Fibroblast of skin of abdomen (primary cell): ENCODE measurements at places on chromosomes 4 and X.

GRCh38 chr4:55396308-55397125 lies 760 bp downstream of the TMEM165 start:
- DNase-seq: peak; percentile 47

GRCh38 chr4:70589785-70590184 lies 2.3 kb upstream of the AMBN start:
- no peak for DNase-seq

DNA sequence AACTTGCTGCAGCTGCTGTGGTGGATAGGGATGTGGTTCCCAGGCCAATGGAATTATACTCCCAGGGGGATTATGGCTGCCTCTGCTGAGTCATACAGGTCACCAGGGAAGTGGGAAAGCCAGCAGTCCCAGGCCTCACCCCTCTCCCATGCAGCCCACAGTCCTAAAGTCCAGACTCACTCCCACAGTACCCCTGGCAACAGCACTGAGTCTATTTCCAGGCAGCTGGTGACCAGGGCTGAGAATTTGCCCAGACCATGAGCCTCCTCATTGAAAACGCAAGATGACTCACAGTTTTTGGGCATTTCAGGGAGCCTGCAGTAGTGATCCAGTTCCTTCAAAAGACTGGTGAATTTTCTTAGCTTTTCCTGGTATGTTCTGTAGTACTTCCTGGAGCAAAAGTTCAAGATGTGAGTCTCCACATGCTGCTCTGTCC lies 137.6 kb downstream of the NPNT start:
- DNase-seq: peak; percentile 40

GRCh38 chrX:1860936-1861594 lies 246.2 kb downstream of the ASMT start:
- DNase-seq: no peak

- no peak for DNase-seq
Measured at GRCh38 chrX:25112156-25112555, 96.4 kb upstream of the ARX start.

DNA sequence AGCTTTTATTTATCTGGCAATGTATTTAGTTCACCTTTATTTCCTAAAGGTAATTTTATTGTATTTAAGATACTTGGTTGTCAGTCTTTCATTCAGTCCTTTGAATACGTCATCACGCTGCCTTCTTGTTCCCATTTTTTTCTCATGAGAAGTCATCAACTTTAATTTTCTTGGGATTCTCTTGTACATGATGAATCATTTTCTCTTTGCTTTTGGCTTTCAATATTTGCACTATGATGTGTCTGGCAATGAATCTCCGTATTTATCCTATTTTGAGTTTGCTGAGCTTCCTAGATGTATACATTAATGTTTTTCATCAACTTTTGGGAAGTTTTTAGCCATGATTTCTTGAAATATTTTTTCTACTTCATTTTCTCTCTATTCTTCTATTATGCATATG lies 28.4 kb downstream of the CLDN2 start:
- no peak for DNase-seq

- DNase-seq: peak; percentile 23
Measured at GRCh38 chrX:121579016-121579760, 531.8 kb downstream of the GLUD2 start.

- DNase-seq: peak; percentile 4
Measured at GRCh38 chr4:167233685-167234315, 494 bp downstream of the SPOCK3 start.

DNA sequence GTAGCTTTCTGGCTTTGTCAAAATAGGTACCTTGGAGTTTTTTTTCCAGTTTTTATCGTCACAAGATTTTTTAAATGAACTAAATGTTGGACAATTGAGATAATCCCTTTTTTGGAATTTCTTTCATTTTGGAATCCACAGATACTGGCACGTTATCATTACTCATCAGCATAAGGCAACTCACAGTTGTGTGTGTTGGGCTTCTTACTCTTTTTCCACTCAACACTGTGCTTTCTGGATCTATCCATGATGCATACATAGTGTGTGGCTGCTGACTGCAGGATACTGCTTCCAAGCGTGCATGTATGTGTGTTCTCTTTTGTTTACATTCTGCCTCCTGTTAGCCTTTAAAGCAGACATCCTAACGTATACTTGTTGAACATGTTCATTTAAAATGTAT lies 113.5 kb upstream of the FAM9A start:
- DNase-seq: no peak

DNA sequence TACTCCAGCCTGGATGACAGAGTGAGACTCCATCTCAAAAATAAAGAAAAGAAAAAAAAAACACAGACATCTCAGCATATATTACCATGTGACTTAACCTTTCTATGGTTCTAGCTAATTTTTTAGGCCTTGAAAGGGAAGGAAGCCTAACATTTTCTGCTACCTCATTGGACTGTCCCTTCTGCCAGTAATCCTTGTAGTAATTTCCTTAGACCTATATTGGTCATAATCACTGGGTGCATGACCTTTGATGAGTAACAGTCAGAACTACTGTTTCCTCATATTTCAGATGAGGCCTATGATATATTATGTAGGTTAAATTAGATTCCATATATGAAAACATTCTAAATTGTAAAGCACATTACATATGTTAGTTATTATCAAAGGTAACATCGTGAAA lies 9.6 kb downstream of the XIAP start:
- no peak for DNase-seq

DNA sequence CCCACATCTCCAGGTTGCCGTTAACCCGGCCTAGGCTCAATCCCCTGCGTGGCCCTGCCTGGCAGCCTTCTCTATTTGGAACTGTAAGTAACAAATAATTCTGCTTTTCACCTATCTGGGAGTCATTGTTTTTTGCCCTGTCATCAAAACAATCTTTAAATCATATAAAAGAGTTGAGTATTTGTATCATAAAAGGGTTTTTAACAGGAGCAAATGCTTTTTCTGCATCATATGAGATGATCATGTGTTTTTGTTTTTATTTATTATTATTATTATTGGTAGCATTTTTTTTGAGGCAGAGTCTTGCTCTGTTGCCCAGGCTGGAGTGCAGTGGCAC lies 10.0 kb upstream of the TLR3 start:
- DNase-seq: no peak

DNA sequence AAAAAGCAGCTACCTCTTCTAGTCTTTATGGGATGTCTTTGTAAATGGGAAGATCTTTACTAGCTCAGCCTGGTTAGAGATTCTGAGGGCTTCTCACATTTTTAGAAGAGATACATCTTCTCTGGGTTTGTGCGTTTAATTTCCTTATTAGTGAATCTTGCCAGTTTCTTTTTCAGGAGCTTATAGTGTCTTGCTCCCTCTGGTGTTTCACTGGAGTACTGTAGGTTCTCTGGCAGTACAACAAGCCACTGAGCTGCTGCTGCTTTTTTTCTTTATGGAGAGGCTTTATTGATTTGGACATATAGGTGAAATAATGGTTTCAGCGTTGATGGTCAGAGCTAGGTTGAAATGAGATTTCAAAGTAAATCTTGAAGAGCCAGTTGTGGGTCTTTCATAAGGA lies 82.9 kb downstream of the LAS1L start:
- no peak for DNase-seq

- DNase-seq: peak; percentile 9
Measured at GRCh38 chr4:120010646-120011045, 56.0 kb downstream of the MAD2L1 start.

DNA sequence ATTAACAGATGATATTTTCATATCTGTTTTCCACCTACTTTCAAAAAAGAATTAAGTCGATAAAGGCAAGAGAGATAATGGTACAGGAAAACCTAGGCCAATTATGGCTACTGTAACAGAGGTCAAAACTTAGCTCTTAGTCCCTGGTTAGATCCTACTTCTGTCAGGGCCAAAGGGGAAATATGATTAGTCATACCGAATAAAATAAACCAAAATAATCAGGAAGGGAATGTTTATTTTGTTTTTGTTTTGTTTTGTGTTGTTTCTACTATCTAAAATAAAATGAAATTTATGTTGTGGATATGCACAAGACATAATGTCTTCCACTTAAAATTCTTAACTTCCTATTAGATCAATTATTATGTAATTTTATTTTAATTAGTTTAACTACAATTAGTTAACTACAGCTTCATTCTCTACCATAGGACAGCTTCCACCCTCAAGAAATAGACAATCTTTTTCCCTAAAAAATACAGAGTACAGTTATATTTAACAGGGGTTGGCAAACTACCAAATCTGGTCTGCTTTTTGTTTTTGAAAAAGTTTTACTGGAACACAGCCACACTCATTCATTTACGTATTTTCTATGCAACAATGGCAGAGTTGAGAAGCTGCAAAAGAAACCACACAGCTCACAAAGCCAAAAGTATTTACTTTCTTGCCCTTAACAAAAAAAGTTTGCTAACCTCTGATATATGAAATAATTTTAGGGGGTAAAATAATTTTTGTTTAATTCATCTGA lies 25.4 kb downstream of the TMEM47 start:
- peak; percentile 24 for DNase-seq

GRCh38 chrX:24990535-24990934 lies 25.2 kb downstream of the ARX start:
- DNase-seq: no peak

DNA sequence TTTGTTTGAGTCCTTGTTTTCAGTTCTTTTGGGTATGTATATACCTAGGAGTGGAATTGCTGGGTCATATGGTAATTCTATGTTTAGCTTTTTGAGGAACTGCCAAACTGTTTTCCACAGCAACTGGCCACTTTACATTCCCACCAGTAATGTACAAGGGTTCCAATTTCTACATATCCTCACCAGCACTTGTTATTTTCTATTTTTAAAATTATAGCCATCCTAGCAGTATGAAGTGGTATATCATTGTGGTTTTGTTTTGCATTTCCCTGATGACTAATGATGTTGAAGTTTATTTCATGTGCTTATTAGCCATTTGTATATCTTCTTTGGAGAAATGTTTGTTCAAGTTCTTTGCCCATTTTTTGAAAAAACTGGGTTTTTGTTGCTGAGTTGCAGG lies 39.6 kb downstream of the TMEM164 start:
- DNase-seq: no peak

- DNase-seq: peak; percentile 83
Measured at GRCh38 chr4:57064811-57065711, 45.1 kb downstream of the IGFBP7 start.

GRCh38 chrX:123975180-123975579 lies 13.7 kb downstream of the STAG2 start:
- DNase-seq: peak; percentile 52

DNA sequence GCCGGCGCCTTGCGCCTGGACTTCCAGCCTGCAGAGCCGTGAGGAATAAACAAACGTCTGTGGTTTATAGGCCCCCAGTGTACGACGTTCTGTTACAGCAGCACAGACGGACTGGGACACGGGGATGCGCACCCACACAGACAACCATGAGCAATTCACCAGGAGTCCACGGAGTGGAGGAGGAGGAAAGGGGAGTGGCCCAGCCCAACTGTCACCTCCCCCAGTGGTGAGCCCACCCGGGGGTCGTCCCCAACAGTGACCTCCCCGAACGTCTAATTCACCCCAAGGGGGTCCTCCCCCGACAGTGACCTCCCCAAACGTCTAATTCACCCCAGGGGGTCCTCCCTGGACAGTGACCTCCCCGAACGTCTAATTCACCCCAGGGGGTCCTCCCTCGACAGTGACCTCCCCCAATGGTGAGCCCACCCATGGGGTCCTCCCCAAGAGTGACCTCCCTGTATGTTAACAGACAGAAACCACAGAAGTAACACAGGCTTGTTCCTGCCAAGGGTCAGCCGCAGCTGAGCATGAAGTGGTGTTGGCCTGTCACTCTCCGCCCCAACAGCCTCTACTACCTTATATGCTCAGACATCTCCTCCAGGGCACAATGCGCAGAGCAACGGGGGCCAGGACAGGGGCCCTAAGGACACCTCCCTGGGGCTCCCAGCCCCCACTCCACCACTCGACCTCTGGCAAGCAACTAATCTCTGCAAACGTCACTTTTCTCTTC lies 6.2 kb downstream of the GAK start:
- DNase-seq: no peak

DNA sequence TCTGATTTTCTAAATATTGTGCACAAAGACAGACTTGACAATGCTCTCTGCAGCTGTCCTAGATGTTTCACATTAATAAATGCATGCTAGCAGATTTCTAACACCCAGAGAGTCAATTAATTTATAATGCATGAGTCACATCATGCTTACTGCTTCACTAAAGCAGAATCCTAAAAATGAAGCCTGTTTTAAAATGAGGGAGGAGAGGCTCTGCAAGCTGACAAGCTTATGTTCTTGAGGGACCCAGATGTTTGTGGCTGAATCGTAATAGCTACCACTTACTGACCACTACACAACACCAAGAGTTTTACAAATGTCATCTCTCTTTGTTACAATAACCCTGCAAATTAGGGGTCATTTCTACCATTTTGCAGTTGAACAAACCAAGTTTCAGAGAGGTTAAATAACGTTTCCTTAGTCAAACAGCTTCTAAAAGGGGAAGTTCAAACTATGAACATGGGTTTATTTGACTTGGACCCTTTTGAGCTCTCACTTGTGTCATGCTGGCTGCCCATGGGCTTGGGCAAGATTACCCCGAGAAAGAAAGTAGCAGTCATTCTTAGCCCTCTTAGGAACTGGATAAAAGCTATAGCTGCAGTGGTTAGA lies 262.7 kb upstream of the ETNPPL start:
- peak; percentile 49 for DNase-seq

GRCh38 chrX:105475801-105476200 lies 255.3 kb upstream of the TEX13A start:
- no peak for DNase-seq

DNA sequence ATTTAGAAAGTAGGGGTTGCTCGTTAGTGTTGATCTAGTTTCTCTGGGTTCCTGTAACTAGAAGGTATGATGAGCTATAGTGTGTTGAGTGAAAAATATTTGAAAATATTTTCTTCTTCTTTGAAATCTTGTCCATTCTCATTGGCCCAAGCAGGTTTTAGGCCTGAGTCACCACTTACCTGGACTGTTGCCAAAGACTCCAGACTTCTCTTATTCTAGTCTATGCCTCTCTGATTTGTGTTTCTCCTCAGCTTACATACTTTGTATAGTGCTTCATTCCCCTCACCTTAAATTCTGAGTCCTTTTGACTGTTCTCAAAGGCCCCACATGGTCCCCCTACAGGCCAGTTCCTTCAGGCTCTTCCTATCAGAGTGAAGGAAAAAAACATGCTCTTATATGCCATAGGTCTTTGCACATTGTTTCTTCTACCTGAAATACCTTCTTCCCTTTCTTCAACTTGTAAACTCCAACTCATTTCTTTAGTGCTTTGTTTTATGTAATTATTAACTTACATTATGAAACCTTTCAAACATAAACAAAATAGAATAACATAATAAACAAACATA lies 258.2 kb downstream of the PPP1R2C start:
- DNase-seq: peak; percentile 83

GRCh38 chrX:79094075-79094832 lies 50.2 kb upstream of the GPR174 start:
- DNase-seq: no peak

DNA sequence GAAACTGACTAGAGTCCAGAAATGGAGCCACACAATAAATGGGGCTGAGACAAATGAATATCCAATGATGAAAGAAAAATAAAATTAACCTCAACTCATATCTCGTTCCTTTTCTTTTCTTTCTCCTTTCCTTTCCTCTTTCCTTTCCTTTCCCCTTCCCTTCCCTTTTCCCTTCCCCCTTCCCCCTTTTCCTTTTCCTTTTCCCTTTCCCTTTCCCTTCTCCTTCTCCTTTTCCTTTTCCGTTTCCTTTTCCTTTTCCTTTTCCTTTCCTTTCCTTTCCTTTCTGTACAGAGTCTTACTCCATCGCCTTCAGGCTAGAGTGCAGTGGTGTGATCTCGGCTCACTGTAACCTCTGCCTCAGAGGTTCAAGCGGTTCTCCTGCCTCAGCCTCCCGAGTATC lies 146.3 kb downstream of the RTL9 start:
- DNase-seq: no peak

- peak; percentile 68 for DNase-seq
Measured at GRCh38 chr4:137394018-137394417, 138.3 kb downstream of the PCDH18 start.

GRCh38 chrX:39985071-39985470 lies 112.7 kb downstream of the BCOR start:
- DNase-seq: no peak
